ENCODE measurements at places on chromosomes 3 and 15.

DNA sequence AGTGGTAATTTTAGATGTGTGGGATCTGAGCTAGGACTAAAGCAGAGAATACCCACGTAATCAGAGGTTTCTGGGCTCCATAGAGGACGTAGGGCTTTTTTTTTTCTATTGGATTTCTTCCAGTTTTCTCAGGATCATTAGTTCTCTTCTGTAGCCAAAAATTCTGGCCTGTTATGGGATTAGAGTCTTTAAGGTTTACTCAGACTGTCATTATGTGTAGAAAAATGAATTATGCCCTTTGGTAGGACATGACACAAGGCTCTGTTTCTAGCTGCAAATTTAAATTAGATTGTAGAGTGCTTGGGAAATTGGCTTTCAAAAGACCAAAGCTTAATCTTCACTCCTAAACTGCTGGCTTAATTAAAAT lies 1.9 kb downstream of the SETD5 start:
- peak; percentile 28 for DNase-seq

DNA sequence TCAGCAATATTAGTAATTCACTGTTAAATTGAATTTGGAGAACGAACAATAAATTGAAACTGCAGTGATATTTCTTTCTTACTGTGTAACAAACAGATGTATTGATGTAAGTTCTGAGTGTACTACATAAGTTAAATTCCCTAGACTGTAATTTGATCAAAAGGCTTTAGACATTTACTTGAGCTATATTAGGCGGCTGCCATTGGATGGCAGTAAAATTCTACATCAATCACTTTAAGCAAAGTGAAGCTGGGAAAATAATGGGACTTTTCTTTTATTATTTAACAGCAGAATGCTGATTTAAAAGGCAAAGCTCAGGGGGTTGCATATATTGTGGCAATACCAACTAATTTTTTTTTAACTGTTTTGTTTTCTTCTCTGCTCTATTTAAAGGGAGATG lies 212.6 kb upstream of the PLSCR5 start:
- no peak for DNase-seq

- no peak for DNase-seq
Observed at GRCh38 chr15:89171136-89172072, 50.0 kb downstream of the RLBP1 start.

GRCh38 chr3:46713050-46713897 lies 4.4 kb downstream of the PRSS50 start:
- no peak for DNase-seq

DNA sequence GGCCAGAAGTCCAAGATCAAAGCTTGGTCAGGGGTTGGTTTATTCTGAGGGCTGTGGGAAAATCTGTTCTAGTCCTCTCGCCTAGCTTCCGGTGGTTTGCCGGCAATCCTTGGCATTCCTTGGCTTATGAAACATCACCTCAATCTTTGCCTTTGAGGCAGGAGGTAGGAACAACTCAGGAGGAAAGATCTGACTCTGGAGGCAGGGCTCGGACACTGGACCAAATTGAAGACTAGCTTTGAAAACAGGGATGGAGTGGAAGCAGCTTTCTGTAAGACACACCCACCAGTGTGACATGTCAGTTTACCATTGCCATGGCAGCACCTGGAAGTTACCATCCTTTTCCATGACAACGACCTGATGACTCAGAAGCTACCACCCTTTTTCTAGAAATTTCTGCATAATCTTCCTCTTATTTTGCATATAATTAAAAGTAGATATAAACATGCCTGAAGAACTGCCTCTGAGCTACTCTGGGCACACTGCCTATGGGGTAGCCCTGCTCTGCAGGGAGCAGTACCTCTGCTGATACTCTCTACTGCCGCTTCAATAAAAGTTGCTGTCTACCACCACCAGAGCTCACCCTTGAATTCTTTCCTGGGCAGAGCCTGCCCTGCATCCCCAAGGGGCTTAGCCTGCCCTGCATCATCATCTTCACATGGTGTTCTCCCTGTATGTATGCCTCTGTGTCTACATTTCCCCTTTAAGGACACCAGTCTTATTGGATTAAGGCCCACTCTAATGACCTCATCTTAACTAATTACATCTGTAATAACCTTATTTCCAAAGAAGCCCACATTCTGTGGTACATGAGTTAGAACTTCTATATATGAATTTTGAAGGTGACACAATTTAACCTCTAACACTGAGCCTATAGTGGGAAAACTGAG lies 38.3 kb upstream of the TM4SF4 start:
- no peak for DNase-seq

GRCh38 chr15:38061856-38062649 lies 127.6 kb downstream of the TMCO5A start:
- no peak for DNase-seq

GRCh38 chr15:48363474-48363873 lies 32.2 kb downstream of the DUT start:
- no peak for DNase-seq

GRCh38 chr15:70014860-70015490 lies 82.7 kb downstream of the TLE3 start:
- peak; percentile 31 for DNase-seq

GRCh38 chr3:126664591-126665214 lies 9.8 kb upstream of the TXNRD3 start:
- DNase-seq, result no peak

- no peak for DNase-seq
Observed at GRCh38 chr3:131221731-131222130, 159.8 kb upstream of the NUDT16 start.
